ENCODE measurements at places on chromosomes 16 and 17.

- DNase-seq = no peak
Observed at GRCh38 chr17:63543822-63544420, 6.4 kb upstream of the DCAF7 start.

- DNase-seq = no peak
Observed at GRCh38 chr16:47144559-47144877, 773 bp upstream of the NETO2 start.

DNA sequence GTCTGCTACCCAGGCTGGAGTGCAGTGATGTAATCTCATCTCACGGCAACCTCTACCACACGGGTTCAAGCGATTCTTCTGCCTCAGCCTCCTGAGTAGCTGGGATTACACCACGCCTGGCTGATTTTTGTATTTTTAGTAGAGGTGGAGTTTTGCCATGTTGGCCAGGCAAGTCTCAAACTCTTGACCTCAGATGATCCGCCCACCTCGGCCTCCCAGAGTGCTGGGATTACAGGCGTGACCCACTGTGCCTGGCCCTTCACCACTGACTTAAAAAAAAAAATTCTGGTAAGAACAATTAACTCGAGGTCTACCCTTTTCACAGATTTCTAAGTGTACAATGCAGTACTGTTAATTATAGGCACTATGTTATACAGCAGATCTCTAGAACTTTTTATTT lies 279.4 kb downstream of the PARN start:
- DNase-seq = no peak

- DNase-seq = no peak
Observed at GRCh38 chr16:56320811-56321558, 104.4 kb downstream of the AMFR start.

DNA sequence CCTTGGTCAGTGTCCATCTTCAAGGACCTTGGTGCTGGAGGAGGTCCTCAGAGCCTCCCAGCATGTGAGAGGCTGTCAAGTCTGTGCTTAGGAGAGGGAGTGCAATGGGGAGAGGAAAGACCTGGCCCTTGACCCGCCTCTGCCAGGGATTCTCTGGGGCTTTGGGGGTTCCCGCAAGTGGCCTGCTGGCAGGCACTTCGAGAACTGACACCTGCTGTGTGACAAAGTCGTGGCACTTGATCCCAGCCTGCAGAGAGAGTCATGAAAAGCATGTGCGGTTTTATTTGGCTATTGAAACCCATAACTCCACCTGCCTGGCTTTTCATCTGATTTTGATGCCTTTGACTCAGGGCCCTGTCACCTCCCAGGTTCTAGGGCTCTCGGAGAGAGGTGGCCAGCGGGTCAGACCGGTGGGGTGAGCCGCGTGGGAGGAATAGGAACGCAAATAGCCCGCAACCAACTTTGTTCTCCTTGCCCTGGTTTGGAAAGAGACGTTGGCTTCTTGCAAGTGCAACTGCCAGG lies 42.8 kb upstream of the GSE1 start:
- DNase-seq = no peak

GRCh38 chr17:39848600-39848999 lies 15.5 kb downstream of the IKZF3 start:
- DNase-seq = no peak

DNA sequence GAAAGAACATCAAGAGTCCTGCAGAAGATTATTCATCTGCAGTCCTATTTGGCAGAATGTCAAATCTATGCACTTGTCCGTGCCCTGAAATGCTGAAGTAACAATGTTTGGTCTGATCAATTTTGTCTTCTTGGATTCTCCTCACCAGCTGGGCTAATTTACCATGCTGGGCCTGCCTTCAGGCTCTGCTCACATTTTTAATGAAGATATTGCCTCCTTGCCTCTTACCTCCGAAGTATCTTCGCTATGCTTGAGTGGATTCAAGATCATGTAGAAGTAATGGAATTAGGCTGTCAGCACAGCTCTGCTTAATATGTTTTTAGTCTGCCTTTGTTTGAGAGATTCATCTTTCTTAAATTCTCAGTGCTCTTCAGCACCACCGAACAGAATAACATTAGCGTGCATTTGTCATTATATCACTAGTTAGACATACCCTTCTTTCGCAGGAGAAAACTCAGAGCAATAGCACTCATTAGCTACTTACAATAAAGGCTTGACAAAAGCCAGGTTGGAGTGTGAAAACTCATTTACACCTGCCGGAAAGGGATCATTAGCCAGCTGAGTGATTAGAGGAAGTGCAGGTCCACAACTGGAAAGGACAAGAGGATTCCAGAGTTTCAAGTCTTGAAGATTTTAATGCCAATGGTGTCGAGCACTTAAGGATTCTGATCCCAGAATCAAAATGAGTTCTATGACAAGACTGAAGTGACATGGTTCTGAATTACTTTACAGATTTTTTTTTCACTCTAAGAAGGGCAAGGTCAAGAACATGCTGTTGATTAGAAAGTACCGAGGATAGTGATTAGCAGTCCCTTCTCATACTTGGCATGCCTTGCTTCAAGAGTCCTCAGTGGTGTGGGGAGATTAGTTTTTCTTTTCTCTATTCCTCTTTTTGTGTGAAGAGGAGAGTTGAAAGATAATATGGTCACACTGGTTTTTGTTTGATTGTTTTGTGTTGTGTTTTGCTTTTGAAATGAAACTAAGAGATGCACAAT lies 405.6 kb upstream of the TOM1L1 start:
- no peak for DNase-seq

DNA sequence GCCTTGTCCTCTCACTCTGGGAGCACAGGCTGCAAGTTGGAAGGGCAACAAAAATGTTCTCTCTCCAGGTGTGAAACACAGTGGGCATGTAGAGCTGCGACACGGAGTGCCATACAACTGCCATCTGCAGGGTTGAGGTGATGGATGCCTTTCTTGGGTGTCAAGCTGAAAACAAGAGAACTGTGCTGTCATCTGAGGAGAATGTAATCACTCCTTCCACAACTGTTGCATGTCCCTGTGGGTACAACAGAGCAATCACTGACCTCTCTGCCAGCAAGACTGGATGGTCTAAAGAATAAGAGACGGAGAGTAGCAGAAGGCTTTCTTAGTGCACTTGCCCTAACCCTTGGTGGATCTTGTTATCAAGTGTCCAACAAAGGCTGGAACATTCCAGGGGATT lies 29.2 kb downstream of the SLFN11 start:
- no peak for DNase-seq

DNA sequence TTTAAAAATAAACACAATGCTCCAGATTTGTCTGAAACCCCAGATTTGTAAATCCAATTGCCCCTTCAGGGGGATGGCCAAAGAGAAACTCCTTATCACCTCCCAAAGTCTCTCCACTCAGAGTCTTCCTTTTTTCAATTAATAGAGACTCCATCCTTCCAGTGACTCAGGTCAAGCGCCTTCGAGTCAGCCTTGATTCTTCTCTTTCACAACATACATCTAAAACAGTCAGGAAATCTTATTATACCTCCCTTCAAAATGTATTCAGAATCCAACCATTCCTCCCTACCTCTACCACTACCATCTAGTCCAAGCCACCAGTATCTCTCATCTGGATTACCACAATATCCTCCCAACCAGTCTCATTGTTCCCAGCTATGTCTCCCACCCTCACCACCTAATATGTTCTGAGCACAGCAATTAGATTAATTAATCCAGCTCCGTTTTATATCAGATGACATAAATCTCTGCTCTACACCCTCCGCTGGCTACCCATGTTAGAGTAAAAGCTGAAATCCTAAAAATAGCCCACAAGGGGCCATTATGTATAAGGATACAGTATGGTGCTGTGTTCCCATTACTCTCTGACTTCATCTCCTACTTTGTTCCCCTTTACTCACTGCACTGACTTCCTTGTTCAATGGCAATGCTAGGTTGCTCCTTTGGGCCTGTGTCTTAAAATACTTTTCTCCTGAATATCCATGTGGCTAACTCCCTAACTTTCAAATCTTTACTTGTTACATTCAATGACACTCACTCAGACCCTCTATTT lies 11.8 kb downstream of the SIAH1 start:
- DNase-seq = no peak

GRCh38 chr17:17200311-17200710 lies 5.8 kb downstream of the PLD6 start:
- no peak for DNase-seq

- DNase-seq = no peak
Observed at GRCh38 chr17:20988001-20988636, 54.7 kb downstream of the USP22 start.

GRCh38 chr17:44972953-44973352 lies 4.8 kb upstream of the C1QL1 start:
- DNase-seq = no peak

DNA sequence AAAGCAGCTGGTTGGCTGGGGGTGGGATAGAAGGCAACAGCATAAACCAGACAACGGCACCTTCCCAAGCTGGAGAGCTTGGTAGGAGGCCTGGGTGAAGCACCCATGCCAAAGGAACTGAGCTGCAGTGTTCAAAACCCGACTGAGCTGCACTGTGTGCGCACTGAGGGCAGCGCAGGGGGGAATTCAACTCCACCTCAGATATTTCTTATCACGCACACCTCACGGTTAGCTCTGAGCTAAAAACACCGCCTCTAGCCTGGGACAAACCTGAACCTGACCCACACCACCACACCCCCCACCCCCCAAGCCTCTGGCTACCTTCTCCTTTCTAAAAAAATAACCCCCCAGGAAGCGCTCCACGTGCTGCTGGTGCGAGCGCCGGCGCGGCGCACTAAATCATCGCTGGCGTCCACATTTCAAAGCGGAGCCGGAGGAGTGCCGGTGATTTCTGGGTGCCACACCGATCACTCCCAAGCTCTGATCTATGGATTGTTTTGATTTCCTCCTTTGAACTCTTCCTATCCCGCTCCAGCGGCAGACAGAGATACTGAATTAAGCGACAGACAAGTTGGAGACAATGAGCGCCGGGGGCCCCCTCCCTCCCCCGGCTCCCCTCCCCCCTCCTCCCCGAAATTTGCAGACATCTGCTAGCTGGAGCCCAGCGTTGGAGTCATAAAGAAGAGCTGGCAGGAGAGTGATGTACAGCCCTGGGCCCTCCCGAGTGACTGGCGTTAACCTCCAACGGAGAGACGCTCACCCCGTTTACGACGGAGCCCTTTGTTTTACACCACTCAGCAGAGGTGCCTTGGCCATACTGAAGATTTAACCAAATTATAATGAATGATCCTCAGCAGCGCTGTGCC lies 85.0 kb downstream of the NOG start:
- DNase-seq = peak; percentile 21

GRCh38 chr17:52158450-52159042 lies at the start of gene CA10:
TSS of gene CA10 (minus strand) at chr17:52158714.
- peak; percentile 51 for DNase-seq

DNA sequence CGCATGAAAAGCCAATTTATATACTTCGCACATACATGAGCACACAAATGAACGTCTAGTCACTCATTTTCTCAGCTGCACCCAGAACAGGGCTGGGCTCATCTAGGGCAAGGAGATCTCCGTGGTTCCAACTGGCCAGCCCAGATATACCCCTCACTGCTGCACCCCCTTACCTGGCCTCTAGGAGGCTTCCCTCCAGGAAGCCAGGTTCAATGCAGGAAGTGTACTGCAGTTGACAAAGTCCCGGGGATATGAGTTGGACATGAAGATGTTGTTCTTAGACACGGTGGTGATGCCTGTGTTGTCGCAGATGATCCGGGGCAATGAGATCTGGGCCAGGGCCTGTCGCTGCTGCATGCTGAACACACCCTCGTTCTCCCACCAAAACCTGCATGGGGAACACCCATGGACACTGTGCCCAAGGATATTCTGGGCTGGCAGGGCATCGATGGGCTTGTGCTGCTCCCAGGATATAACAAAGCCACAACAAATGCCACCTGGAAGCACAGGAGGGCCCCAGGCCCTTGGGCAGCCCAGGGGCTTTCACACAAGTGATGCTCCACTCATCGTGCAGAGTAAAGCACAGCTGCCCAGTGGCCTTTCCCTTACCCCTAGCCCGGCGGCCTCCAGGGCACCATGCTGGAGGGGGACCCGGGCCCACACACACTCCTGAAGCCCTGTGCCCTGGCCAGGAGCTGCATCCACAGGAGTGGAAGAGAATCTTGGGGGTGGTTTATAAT lies 10.1 kb downstream of the MPO start:
- peak; percentile 45 for DNase-seq

GRCh38 chr17:75892556-75893224 lies 4.1 kb downstream of the TRIM65 start:
- no peak for DNase-seq

DNA sequence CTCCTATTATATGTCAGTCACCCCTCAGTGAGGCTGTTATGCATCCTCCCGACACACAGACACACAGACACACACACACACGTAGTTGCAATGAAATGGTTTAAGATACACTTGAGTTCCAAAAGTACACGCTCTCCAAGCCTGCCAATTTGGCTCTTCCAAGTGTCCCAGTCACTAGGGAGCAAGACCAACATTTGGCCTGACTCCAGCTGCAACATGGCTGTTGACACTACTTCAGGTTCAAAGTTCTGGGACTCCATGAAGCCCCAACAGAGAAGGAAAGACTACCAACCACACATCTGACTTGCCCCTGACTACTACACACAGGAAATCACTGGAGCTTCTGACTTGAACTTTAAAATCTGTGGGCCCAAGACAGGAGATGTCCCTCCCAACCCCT lies 128.1 kb upstream of the KCNJ18 start:
- DNase-seq = no peak

- DNase-seq = no peak
Observed at GRCh38 chr17:60730273-60730672, 52.6 kb downstream of the BCAS3 start.

DNA sequence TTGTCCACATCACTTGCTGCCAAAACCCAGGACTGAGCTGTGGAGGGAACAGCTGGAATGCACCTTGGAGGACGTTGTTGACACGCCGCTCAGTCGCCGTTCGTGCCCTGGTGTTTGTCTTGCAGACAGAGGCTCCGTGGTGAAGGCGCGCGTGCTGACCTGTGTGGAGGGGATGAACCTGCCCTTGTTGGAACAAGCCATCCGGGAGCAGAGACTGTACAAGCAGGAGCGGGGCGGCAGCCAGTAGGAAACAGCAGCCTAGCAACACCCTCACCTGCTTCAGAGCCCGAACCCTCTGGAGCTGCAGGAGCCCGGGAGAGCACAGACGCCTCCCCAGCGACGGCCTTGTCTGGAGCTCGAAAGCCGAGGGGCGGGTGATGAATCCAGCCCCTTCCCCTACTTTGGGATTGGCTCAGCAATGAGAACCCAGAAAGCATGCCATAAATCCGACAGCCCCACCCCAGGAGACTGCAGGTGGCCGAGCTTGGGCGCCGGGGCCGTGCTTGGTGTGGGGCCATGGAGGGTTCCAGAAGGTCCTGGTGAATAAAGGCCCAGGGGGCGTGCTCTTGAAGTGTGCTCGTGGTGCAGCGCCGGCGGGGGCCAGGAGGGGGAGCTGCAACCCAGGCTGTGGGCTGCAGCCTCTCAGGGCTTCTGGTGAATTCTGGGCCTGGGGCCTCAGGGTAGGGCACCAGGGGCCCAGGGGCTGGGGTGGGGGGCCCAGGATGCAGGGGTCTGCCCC lies 470 bp upstream of the CDK3 start:
- DNase-seq = peak; percentile 90

- peak; percentile 20 for DNase-seq
Observed at GRCh38 chr16:23865853-23866252, 30.1 kb downstream of the PRKCB start.

- DNase-seq = no peak
Observed at GRCh38 chr17:66724581-66725341, 110.2 kb upstream of the CACNG5 start.

All from WTC11 (cell line).